ENCODE measurements at places on chromosomes 7 and 10.

DNA sequence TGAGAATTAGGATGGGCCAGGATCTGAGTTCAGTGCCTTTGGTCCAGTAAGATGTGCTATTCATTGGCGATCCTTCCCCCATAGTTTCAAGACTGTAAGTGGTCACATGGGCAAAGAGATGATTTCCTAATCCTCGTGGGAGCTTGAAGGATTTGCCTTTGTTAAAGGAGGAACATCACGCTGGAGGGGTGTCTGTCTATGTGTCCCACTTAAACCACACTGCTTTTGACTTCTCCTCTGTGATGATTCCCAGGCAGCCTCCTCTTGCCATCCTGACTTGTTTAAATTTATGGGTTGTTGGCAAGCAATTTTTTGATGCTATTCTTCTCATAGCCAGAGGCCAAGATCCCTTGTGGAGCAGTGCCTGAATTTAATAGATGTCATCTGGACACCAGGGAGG lies 154.0 kb downstream of the TCF7L2 start:
- DNase-seq, result no peak

DNA sequence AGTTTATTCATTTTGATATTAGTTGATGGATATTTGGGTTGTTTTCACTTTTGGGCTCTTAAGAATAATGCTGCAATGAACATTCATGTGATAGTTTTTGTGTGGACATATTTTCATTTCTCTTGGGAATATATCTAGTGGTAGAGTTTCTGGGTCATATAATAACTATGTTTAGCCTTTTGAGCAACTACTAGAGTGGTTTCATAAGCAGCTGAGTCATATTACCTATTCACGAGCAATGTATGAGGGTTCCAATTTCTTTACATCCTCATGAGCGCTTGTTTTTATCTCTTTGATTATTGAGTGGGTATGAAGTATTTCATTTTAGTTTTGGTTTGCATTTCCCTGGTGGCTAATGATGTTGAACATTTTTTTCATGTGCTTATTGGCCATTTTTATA lies 182.6 kb downstream of the PON1 start:
- no peak for DNase-seq

DNA sequence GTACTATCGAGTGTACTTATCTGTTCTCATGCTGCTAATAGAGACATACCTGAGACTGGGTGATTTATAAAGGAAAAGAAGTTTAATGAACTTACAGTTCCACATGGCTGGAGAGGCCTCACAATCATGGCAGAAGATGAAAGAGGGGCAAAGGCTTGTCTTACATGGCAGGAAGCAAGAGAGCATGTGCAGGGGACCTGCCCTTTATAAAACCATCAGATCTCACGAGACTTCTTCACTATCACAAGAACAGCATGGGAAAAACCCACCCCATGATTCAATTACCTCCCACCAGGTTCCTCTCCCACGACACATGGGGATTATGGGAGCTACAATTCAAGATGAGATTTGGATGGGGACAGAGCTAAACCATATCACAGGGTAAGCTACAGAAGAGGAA lies 4.5 kb downstream of the NDUFA5 start:
- no peak for DNase-seq

- no peak for DNase-seq
These were observed at the start of gene TMEM72 for GRCh38 chr10:44911081-44911540. Gene TMEM72 (plus strand): TSS chr10:44911337. CDS start chr10:44911513, 176 bp downstream.

DNA sequence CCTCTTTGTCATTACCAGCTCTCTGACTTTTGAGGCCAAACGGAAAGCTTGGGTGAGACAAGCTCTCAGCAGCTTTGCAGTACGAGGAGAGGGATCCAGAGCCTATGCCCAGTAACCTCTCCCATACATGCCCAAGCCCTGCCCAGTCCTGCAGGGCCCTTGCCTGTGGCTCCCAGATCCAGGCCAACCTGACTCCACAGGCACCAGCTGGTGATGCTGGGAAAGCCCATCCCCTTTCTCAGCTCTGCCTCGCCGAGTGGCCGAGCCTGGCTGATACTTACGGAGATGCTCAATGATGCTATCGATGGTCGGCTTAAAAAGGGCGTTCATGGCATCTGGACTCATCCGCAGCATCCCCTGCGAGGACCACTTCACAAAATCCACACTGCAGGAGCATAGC lies 55.4 kb downstream of the PNLIPRP2 start:
- no peak for DNase-seq

DNA sequence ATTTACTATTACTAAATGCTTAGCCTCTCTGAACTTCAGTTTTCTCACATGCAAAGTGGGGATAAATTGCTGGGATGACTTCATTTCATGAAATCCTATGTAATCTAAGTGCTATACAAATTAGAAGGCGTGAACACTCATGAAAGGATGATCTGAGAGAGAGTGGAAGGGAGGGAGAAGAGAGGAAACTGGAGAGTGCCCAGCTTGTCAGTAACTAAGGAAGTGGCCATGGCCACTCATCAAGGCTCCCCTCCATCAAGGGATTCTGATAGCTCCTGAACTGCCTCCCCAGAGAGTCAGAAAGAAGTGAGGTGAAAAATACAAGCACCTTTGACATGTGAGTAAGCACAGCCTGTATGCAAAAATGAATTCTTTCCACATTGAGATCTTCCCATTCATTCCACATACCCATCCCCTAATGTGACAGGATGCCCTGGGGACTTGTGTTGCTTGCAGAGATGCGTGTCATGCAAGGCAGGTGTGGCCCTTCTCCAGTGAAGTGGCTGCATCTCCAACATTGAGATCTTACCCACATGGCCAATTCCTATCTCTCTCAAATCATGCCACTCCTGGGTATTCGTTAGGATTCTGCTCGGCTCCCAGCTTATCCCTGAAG lies 76.5 kb upstream of the ITPRID1 start:
- DNase-seq, result no peak

DNA sequence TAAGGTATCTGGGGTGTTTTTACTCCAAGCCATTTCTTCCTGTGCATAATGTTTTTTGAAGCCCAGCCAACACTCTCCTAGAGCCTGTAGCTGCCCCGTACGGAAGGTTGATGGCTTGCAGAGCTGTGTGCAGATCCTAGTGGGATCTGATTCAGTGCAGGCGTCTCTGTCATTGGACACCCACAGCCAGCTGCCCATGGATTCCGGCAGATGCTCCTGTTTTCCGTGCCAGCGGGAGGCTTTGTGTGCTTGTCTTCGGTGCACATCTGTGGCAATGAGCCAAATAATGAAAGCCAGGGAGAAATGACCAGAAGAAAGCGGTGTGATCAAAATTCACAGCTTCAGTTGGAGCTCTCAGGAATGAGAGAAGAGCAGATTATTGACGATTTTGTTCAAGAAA lies 426.4 kb downstream of the TYW1 start:
- DNase-seq, result no peak

GRCh38 chr10:34869135-34869836 lies 54.2 kb upstream of the PARD3 start:
- no peak for DNase-seq

DNA sequence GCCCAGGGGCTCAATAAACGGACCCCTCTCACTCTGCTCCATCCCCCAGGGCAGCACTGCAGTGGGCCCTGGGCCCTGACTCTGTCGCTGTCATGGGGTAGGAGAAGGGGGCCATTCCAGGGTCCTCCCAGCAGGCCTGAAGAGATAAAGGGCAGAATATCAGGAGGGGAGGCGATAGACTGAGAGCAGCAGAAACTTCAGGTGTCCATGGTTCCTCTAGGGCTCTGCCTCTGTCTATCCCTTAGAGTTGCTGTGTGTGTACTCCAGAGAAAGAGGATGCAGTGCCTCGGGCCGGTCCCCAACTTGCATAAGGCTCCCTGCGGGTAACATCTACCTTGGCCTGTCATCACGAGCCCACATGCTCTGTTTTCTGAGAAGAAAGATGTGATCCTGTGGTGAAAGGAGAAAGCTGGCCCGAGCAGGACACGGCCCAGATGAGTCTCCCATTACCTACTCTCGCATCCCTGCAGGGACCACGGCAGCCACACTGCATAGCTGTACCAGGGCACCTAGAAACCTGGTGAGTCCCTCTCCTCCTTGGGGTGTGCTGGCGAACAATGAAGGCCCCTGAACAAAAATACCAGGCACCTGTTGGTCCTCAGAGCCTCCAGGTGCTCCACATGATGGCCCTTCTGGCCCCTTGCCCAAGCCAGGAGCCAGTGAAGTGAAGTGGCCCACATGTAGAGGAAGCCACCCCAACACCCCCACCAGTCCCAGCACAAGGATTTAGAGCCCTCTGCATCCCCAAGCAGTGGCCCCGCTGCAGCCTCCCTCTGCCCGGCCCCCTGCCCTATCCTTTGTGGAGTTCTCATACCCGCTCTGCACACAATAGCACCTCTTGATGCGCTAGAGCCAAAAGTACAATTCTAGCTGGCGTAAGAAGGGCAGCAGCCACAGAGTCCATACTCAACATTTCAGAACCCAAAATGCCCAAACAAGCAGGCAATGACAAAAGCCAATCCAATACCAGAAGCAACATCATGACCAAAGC lies 106.8 kb downstream of the ARHGAP22 start:
- DNase-seq, result no peak

GRCh38 chr10:128268015-128268722 lies 141.9 kb upstream of the MKI67 start:
- peak; percentile 11 for DNase-seq

DNA sequence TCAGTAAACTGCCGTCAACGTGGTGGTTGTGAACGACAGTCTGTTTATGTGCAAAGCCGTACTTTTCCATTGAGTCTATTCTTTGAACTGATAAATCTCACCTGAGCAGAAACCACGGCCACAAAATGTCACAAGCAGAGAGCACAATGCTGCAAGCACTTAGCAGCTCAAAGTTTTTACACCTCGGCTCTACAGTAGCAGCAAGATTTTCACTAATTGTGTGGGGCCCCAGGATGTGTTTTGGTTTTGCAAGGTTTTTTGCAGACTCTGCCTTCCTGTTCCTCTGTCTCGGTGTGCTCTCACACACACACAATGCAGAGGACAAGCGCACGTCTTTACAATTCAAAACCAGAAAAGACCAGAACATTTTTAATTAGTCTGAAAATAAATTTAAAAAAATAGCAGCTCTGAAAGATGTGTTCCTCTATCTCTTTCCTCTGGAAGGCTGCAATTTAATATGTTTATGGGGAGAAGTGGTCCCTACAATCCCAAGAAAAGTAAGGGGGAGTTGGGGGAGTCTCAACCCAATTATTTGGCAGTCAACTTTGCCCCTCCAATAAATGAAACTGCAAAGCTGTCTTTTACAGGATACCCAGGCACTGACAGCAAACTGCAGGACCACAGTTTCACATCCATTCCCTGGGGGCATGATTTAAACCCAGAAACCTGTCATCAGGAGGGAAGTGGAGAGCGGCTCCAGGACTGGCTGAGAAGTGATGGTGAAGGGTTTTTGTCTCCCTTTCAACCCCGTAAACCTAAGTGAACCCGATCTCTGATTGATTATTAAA lies 73.8 kb upstream of the SFMBT2 start:
- no peak for DNase-seq

- peak; percentile 94 for DNase-seq
These were observed at the start of gene DDX56 for GRCh38 chr7:44573464-44574286. Gene DDX56 (minus strand): TSS chr7:44573908. CDS start chr7:44573895, 13 bp downstream.

DNA sequence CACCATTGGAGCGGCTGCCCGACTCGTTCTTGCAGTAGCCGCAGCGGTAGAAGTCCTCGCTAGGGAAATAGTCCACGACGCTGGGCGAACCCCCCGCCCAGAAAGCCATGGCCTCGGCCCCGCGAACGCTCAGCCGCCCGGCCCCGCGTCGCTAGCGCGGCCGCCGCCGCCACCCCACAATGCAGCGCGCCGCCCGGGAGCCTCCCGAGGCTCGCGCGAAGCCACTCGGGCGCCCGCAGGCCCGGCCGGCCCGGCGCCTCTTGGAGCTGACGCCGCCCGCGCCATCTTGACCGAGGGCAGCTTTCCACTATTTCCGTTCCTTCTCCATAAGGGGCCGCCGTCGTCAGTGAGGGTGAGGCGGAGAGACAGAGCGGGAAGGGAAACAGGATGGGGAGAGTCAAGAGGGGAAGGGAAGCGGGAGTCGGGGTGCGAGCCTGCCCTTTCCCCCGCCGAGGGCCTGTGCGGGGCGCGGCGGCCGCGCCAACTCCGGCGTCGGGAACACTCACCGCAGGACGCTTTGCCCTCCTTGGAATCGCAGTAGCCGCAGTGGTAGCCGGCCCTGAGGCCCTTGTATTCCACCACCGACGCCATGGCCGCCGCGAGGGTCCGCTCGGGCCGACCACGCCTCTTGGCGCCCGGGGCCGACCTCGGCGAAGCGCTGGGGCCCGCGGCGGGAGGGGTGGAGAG lies at the start of gene ATE1:
TSS of gene ATE1 (minus strand) at position 191 of the 687 bp plus-strand sequence. CDS start at position 109, 82 bp downstream.
- peak; percentile 89 for DNase-seq

DNA sequence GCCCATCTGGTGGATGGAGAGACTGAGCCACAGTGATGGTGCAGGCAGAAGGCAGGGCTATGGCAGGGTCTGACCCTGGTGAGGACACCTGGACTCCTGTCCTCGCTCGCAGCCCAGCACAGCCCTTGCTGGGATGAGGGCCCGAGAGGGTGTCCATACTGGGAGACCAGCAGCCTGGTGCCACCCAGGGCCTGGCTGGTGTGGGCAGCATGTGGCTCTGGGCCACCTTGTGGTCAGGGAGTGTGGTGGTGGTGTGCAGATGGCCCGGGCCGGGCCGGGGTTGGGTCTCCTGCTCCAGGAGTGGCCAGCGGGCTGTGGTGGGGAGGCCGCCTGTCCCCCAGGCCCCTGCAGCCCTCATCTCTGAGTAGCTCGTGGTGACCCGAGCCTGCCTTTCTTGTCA lies 14.9 kb downstream of the ADCY1 start:
- no peak for DNase-seq

- DNase-seq, result no peak
These were observed 83.5 kb upstream of the INHBA start for GRCh38 chr7:41786404-41786803.

GRCh38 chr7:106016331-106016730 lies 53.3 kb downstream of the CDHR3 start:
- no peak for DNase-seq

DNA sequence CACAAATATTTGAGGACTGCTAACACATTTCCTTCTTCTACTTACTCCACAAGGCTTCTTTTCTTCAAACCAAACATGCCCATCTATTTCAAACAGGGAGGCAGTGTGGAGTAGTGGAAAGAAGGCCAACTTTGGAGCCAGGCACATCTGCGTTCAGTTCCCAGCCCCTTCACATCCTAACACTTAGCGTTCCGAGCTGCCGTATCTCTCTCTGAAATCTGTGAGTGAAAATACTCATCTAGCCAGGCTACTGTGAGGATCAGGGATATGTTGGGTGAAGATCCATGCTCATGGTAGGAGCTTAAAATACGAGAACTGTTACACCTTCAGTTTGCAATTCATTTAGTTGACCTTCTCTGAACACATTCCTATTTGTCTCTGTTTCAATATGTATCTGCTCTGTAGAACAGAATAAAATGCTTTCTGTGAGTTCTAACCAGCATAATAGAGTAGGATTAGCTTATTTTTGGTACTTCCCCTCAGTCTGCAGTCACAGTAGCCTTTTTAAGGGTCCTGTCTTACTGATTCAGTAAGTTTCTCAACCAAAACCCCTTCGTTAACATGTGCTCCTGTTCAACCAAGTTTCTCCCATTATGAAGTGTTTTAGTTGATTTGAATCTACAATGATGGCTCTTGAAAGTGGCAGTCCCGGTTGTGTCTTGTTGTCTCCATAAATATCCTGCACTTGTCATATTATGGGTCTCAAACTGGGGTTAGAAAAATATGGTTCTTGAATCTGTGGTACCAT lies 3.3 kb upstream of the MEST start:
- no peak for DNase-seq
